ENCODE measurements at places on chromosomes 16 and 17. TPM values are rescaled to one million over a fixed set of nuclear protein-coding genes. Genes with fewer than 3 reads are reported as not detected.

The TEKT3 gene
- 0.25 TPM for total RNA-seq

The GSDMA gene
- total RNA-seq, result 0.33 TPM

The CCL23 gene
- not detected for total RNA-seq

The TLCD2 gene
- total RNA-seq, result 0.75 TPM

The TEKT1 gene
- not detected for total RNA-seq

The GRAP gene
- 15.4 TPM for total RNA-seq

The CACNA1H gene
- 0.83 TPM for total RNA-seq

The MSI2 gene
- total RNA-seq, result 111 TPM

The ZG16B gene
- total RNA-seq, result 8.8 TPM

The XYLT1 gene
- total RNA-seq, result 34.9 TPM

The FTSJ3 gene
- total RNA-seq, result 43.8 TPM
